Cerebellum (tissue), 4 donors: ENCODE measurements at places on chromosomes 16 and 17.
A peak's percentile ranks its signal among the peaks of the same experiment; 100 is the strongest.

DNA sequence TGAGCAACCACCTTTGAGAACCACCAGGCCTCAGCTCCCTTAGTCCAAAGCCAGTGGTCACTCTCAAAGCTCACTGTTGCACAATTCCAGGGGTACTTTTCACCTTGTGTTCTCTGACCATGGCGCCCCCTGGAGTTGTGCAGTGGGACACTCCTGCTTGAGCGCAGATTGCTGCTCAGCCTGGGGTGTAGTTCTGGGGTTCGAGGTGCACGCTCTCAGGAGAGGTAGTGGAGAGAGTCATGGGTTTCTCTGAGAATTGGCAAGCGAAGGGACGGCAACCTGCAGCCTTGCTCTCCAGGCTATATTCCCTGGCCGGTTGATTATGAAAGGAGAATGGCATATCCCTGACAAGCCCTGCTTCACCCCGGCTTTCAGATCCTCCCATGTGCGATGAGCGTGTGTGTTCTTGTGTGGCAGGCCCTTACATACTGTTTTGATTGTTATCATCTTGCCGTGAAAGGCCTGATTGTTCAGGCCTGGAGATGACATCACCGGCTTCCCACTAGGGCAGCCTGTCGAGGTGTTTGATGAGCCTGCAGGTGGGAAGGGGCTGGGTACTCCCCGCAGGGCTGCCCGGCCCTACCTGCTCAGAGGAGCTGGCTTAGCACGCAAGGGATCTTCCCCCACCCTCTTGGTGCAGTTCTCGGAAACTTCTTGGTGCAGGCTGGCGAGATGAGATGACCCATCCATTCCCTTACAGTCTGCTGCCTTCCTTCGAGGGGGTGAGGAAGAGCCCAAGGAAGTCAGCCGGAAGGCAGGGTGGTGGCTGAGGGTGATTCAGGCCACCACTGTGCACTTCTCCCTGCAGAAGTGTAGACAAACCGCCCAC lies 431.2 kb downstream of the SLC39A11 start:
- no peak for DNase-seq

DNA sequence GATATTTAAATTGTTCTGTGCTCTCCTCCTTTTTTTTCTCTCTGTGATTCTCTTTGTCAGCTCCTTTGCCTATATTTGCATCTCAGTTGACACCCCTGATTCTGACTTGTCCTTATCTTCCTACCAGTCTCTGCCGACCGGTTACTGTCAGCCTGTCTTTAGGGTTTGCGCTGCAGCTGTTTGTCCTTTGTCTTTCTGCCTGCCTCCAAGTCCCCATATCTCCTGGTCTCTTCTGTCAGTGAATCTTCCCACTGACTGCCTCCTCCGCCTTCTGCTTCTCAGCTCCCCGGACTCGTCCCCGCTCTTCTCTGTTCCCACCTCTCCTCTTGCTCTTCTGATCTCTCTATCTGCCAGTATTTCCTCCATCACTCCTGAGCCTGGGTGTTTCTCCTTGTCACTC lies 5.2 kb downstream of the TLCD2 start:
- no peak for DNase-seq

DNA sequence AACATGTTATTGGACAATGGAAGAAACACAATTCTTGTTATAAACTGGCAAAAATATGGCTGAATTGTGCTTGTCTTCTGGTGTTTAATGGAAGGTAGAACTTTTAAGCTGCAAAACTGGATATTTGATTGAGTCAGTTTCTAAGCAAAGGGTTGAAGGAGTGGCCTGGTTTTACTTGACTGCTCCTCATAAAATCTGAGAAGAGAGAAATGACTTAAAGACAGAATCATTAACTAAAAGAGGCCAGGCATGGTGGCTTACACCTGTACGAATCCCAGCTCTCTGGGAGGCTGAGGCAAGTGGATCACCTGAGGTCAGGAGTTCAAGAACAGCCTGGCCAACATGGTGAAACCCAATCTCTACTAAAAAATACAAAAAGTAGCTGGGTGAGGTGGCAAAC lies 770.7 kb downstream of the CDH11 start:
- DNase-seq: no peak

- DNase-seq: no peak
Observed at GRCh38 chr16:1320658-1321240, 11.3 kb downstream of the UBE2I start.

- DNase-seq: no peak
Observed at GRCh38 chr17:28413804-28414203, 7.8 kb upstream of the SLC46A1 start.

DNA sequence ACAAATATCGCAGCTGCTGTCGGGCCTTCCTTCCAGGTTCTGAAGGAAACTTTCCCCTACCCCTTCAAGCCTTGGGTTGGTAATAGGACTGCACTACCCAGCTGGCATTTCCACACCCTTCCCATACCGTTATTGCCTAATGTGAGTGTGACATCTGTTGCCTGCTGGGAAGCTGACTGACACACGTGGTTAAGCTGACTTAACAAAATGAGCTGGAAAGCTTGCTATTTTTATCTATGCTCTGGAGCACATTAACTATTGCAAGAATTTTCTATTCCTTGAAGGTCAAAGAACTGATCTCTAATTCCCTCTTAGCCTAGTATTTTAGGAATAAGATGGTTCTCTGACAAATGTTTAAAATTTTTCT lies 79.5 kb downstream of the PMP22 start:
- peak; percentile 9 for DNase-seq

DNA sequence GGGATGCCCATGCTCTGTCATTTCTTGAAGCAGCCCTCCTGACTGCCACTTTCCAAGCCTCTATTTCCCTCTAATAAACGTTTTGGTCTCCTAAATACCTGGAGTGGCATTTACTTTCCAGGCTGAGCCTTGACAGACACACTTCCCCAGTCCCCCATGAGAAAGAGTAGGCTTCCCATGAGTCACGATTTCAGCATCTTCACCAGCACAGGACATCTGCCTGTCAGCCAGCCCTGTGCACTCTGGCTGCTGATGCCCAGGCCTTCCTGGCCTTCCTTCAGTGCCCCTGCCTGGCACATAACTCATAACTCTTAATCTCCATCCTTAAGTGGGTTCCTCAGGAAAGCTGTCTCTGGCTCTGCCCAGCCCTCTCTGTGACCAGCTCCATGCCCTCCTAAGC lies 30.8 kb upstream of the GAS7 start:
- no peak for DNase-seq

- peak; percentile 48 for DNase-seq
Observed at GRCh38 chr17:53166731-53167130, 656.0 kb upstream of the KIF2B start.

GRCh38 chr16:80060470-80060869 lies 459.9 kb upstream of the MAF start:
- no peak for DNase-seq

- DNase-seq: no peak
Observed at GRCh38 chr16:64445245-64445644, 676.6 kb downstream of the CDH11 start.

GRCh38 chr16:52707676-52708337 lies 160.9 kb upstream of the TOX3 start:
- DNase-seq: no peak

DNA sequence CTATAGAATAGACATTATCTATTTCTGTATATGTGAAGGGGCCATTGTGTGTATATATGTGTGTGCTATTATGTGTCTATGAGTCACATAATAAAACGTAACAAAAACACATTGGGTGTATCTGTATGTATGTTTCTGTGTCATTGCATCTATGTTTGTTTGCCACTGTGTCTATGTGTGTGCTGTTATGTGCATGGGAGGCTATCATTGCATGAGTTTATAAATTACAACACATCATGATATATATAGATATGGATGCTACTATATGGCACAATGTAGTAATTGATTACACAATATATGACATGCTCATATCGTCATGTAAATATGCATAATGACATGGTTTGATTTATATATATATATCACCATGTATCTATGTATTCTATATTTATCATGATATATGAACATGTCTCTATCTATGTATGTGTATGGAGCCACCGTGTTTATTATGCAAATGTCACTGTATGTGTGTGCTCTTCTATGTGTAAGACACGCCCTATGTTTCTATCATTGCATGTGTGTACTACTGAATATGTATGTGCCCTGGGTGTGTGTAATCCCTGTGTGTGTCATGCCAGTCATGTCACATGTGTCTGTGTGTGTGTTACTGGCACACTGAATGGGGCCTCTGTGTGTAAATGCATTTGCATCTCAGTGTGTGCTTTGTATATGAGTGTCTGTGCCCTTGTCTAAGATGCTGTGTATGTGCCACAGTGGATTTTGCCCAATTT lies 1.4 kb upstream of the TSPOAP1 start:
- DNase-seq: no peak

GRCh38 chr16:67902831-67903230 lies 9.8 kb downstream of the PSKH1 start:
- DNase-seq: no peak
